ENCODE measurements at places on chromosomes 1 and 21.

GRCh38 chr1:236175642-236176336 lies 33.5 kb downstream of the GPR137B start:
- DNase-seq, result no peak

GRCh38 chr1:171472183-171472647 lies 13.1 kb upstream of the PRRC2C start:
- DNase-seq, result no peak

DNA sequence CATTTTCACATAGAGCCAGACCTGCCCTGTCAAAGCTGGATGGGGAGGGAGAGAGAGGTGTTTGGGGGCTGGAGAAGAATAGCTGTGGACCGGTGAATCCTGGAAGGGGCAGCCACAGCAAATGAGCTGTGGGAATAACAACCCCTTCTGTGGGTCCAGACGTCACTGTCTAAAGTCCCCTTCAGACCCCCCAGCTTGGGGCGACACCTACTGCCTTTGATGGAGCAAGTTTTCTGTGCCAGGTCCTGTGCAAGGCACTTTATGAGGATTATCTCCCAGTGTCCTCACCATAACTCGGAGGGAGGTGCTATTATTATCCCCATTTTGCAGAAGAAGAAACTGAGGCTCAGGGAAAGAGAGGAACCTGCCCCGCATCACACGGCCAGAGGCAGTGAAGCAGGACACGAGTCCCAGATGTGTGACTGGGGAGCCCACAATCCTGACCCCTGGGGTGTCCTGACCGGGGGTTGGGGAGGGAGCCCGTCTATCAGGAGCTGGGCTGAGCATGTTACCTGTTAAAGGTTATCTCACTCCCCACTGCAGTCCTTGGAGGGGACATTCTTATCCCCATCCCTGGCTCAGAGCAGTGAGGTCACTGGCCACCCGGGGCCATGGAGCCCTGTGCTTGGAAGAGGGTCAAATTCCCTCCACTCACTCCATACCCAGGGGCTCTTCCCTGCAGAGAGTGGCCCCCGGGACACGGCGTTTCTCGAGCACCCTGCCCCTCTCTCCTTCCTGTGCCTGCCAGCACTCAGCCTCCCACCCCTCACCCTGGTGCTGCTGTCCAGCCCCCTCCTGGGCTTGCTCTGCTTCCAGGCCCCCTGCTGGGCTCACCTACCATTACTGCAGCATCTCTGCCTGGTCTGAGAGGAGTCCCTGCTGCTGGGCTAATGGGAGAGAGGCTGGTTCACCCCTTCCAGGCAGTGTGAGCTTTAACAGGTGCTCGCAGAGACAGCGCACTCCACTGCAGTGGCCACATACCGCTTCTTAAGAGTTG lies 132.9 kb downstream of the PTPRU start:
- no peak for DNase-seq

GRCh38 chr1:58845942-58846341 lies 62.1 kb upstream of the JUN start:
- no peak for DNase-seq

GRCh38 chr1:192153276-192153675 lies 5.0 kb upstream of the RGS18 start:
- DNase-seq, result no peak

DNA sequence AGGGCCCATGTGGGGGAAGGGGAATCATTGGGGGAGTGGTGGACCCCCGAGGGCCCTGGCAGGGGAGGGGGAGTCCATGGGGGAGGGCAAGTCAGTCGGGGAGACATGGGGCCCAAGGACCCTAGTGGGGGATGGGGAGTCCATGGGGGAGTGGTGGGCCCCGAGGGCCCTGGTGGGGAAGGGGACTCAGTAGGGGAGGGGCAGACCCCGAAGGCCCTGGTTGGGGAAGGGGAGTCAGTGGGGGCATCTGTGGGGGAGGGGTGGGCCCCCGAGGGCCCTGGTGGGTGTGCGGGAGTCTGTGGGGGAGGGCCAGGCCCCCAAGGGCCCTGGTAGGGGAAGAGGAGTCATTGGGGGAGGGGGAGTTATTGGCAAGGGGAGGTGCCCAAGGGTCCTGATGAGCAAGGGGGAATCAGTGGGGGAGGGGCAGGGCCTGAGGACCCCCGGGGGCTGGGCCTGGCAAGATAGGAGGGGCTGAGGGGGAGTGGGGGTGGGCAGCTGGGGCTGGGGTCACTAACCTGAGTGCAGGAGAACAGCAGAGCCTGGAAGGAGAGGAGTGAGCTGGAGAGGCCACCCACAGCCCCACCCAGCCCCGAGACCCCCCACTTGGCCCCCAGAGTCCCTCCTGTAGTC lies 2.1 kb downstream of the MXRA8 start:
- no peak for DNase-seq

DNA sequence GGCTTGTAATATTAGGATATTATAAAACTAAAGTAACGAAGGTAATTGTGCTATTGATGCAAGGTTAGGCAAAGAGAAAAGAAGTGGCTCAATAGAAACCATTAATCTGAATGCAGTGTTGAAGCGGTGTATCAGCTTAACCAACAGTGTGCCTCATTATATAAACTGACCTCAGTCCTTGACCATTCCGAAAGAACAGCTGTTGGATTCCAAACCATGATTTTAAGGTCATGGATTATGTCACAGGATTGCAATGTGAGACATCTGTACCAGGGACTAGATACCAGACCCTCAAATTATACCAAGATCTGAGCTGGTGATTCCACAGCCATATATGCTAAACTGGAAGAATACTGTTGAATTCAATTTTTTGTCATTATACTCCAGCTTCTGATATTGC lies 134.2 kb upstream of the HP1BP3 start:
- DNase-seq, result no peak

GRCh38 chr1:15123925-15124324 lies 29.6 kb upstream of the TMEM51 start:
- DNase-seq, result no peak

DNA sequence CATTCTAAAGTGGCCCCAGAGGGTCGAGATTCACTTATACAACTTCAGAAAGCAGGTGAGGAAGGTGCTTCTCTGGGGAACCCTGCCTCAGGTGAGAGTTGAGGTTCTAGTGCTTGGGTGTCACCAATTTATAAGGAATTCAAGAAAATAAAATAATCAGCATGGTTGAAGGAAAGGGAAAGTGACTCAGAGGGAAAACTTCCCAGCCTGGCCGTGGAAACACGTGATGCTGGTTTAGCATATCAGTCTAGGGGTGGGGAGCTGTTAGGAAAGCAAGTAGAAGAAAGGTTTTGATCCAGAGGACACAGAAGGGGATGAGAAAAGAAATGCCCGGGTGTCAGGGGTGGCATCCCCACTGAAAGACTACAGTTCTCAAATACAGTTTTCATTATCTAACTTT lies 37.7 kb upstream of the TMEM125 start:
- DNase-seq, result no peak

All from NCI-H187 (cell line).